ENCODE measurements at places on chromosomes 16 and 17.

GRCh38 chr16:55571191-55571897 is 4.9 kb downstream of the CAPNS2 start:
- DNase-seq, result no peak

GRCh38 chr17:247767-248166 is 66.3 kb upstream of the DOC2B start:
- no peak for DNase-seq

- no peak for DNase-seq
These were observed 11.7 kb downstream of the CFAP52 start for GRCh38 chr17:9587969-9588656.

DNA sequence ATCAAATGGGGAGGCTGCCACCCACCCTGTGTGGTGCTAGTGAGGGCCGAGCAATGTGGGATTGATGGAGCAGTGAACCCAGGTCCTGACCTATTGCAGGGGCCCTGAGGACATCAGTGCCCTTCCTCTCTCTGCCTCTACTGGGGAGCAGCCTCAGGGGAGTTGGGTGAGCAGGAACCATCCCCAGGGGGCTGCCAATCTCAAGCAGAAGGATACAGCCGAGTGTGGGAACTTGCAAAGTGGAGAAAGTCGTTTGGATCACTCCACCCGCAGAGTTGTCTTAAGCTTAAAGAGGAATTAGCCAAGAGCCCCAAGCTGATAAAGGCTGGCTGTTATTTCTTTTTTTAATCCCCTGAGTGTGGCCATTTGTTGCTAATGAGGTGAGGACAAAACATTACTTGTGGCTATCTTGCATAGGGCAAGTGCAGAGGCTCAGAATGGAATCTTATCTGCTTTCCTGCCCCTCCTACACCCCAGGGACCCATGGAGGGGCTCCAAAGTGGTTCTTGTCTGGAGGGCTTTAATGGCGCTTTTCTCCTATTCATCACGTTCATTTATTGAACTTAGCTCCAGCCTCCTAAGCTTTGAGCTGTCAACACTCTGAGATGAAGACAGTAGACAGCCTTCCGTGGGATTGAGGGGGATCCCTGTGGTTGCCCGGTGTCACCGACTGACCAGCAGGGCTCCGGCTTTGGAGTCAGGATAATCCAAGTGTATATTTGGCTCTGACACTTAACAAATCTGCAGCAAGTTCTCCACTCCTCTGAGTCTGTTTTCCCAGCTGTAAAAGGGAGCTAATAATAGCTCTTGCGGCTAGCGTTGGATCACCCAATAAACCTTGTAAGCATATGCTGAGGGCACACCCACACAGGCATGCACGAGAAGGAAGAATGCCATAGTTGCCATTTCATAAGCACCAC is 45.1 kb downstream of the MYH11 start:
- no peak for DNase-seq

GRCh38 chr17:44074231-44074910 is 3.8 kb downstream of the G6PC3 start:
- no peak for DNase-seq

DNA sequence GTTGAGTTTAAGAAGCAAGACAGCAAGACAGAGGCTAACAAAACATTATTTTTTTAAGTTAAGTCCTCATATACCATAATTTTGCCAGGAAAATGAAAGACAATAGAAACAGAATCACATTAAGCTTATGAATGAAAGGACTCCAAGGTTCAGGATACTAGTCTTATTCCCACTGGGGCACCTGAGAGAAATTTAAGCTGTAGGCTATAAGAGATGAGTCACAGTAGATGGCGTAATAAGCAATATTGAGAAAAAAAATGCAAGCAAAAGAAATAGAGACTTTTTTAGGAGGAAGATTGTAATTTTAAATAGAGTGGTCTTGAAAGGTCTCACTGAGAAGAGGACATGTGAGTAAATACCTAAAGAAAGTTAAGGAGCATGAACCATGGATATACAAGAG is 57.1 kb upstream of the KIF2B start:
- DNase-seq, result no peak

- peak; percentile 48 for DNase-seq
These were observed at the start of gene SLC16A11 for GRCh38 chr17:7043497-7044198. Gene SLC16A11, minus strand, starts transcription at chr17:7044092. Its CDS starts 579 bp downstream, at chr17:7043513.

- no peak for DNase-seq
These were observed 18.9 kb downstream of the C16orf54 start for GRCh38 chr16:29726845-29727377.

DNA sequence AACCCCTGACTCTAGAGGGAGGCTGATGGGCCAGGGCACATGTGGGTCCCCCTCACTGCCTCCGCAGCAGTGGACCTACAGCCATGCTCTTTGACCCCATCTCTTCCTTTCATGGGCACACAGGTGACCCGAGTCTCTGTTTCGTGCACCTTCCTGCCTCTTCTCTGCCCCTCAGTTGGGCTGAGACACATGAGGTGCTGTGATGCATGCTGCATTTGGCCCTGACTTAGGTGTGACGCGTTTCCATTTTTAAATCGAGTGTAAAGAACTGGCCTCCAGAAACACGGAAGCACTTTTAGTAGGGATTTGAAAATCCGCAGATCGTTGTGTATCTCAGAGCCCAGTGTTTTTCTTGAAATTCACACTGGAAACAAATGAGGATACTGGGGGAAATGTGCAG is 24.6 kb downstream of the C16orf90 start:
- DNase-seq, result no peak

DNA sequence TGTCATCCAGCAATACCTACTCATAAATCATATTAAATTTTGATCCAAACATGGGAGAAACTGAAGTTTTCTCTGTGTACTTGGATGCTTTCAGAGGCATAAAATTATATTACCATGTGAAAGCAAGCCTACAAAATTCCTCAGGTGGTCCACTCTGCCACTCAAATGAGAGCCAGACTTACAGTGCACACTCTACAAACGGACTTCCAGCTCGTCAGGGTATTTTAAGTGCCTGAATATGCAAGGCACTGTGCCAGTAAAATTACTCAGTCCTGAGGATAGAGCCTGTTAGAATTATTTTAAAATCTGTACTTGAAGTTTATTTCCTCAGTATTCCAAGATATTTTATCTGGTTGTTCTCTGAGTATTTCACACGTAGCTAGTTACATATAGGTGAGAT is 54.5 kb downstream of the TENT4B start:
- DNase-seq, result no peak

DNA sequence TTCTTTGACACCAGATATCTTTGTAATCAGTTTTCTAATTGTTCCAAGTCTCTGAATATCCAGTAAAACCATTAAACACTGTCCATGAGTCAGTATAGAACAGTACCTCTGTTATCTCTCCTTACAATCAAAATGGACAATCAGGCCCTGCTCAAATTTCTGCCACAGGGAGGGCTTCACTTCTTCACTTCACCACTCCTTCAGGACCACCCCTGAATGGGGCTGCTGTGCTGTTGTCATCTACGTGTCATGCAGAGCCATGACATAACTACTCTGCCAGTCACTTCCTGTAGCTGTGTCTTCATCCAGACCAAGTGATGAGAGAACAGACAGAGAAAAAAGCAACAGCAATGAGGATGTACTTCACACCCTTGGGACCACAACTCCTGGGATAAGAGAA is 116.9 kb downstream of the TANC2 start:
- DNase-seq, result no peak

GRCh38 chr17:39229274-39229913 is 3.6 kb upstream of the STAC2 start:
- no peak for DNase-seq

- no peak for DNase-seq
These were observed 15.0 kb upstream of the SLC12A3 start for GRCh38 chr16:56849690-56850680.

DNA sequence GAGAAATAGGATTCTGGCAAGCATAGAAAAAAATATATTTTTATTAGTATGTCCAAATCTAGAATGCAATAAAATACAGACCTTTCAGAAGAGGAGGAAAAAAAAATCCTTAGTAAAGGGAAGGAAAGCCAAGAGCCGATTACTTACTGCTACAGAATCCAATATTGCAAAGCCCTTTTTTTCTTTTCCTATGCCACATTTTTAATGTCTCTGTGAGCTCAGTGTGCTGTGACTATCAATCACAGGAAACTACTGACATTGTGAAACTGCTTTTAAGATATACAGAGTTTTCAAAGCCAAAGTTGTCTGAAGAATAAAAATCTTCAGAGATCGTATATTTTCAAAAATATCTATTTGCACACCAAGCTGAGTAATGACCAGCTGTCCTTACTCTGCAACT is 120.4 kb downstream of the CHD9NB start:
- no peak for DNase-seq

DNA sequence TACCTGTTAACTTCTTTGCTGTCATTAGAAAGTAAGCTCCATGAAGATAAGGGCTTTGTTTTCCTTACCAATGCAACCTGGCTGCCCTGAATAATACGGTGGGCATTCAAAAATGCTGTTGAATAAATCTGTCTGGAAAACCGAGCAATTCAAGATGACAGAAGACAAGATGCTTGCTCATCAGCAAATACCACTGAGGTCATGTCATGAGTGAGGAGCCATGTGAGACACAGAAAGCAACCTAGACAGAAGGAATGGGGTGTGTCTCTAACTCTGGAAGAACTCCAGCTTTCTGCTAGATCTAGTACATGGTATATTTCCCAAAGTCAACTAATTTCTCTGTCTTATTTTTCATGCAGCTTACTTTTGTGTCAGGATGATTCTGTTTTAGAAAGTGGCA is 64.2 kb downstream of the STH start:
- DNase-seq, result no peak

DNA sequence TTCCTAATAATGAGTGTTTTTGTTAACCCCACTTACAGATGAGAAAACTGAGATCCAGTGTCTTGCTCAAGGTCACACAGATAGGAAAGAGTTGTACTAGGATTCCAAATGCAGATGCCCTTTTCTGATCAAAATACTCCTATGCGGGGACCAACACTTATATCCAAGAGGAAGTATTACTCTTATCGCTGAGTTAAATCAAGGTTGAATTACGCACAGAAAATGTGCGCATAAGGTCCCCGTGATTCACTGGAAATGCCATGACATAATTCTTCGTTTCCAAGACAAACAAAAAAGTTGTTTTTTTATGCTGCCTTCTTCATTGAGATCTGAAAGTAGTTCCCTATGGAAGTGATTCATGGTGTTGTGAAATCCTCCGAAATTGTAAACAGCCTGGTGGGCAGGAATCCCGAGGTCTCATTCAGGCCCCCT is 463.8 kb upstream of the HSBP1 start:
- no peak for DNase-seq

GRCh38 chr17:59776577-59776976 is 69.1 kb downstream of the VMP1 start:
- DNase-seq, result no peak

DNA sequence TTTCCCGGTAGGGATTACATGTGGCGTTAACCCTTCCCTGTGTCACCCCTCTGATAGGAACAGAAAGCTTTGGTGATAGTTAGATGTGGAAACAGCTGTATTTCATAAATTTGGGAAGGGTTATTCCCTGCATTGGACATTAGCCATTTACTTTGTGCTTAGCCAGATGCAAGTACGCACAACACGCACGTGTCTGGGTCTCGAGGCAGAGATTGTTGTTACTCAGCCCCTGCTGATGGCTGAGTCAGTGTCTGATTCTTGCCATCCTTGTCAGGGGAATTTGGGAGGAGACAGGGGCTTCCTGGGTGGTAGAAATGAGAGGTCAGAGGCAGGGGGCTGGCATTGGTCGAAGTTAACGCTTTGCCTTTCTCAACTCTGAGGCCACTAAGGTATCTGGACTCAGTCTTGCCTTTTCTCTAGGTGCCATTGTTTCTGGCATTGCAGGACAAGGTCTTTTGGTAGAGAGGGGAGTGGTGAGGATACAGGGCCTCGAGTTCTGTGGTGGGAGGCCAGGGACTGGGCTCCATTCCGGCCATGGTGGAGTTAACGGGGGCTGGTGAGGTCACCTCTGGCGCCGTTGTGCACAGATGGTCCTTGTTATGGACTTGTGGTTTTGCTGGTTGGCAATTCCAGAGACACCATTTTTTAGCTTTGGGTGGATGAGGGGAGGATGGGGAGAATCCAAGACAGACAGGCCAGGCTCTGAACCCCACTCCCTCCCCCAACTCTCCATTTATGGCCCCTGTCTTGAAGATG is 8.2 kb downstream of the MMP2 start:
- DNase-seq, result no peak

GRCh38 chr17:74579900-74580299 is 12.2 kb downstream of the CD300LD start:
- no peak for DNase-seq

DNA sequence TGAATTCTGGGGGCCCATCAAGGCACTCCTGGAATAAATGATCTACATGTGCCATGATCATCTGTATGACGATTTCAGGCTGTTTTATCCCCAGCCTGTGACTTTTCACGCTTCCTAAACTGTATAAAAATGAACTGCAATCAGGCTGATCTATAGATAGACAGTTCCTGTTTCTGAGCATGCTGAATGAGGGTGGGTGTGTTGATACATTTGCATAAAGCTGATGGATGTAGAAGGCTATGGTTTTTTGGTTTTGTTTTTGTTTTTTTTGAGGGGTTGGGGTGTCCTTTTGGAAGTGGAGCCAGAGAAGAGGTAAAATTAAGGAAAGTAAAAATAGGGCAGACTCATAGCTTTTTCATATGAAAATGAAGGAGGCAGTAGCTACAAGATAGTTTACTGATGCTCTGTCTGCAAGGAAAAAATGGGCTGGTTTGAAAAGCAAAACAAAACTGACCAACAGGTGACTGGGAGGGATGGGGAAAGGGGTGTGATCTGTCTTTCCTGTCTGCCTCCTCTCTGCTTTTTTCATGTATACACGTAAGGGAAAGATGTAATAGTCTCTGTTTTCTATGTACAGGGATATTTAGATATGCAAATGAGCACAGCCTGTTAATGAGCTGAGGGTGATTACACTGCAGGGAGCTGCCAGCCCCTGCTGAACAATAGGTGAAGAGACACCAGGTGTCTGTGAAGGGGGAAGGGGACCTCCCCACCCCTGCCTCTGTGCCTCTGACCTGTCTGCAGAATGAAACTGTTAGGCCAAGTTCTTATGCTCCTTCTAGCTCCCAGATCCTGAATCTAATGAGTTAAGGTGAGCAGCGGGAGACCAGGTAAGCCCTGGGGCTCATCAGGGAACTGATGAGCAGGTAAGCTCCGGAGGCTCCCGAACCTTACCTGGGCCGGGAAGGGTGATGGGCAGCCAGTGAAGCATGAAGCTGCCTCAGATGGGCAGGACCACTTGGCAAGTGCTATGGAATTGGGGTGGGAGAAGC is 46.6 kb upstream of the LYRM9 start:
- no peak for DNase-seq

Measured in stimulated activated CD4-positive, alpha-beta T cell treated with anti-CD3 and anti-CD28 coated beads, Interleukin-4, amount 100 ng/mL, for 1 hour (primary cell).